ENCODE measurements at places on chromosomes 3 and 15.

DNA sequence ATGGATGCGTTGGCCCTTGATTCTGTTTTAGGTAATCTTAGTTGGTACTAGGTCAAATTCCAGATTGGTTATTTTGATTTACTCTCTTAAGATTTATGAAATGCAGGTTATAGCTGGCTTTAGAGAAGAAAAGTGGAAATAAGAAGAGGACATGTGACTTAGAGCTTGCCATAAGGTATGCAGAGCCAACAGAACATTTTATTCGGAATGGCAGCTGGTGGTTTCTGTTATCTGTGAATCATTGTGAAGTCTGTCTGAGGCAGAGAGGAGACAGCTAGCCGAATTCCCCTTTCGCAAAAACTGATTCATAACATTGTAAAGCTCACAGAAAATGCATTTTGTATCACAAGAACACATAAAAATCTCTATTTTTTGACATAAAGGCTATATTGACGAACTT lies 82.1 kb downstream of the FILIP1L start:
- no peak for DNase-seq

DNA sequence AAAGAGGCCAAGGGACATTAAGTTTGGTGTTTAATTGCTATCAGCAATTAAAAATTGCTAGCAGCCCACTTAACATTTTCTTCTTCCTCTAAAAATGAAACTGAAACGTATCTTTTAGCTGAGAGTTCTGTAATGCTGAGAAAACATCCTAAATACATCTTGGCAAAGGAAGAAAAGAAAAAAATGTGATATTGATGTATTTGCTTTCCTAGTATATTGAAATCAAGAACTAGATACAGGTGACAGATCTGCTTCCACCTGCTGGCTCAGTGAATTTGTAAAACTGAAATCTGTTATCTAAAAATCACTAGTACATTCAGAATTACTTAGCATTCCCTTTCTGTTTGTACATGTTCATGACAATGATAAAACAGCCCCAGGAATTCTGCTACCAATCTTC lies 283.2 kb downstream of the ZBTB20 start:
- DNase-seq = no peak

DNA sequence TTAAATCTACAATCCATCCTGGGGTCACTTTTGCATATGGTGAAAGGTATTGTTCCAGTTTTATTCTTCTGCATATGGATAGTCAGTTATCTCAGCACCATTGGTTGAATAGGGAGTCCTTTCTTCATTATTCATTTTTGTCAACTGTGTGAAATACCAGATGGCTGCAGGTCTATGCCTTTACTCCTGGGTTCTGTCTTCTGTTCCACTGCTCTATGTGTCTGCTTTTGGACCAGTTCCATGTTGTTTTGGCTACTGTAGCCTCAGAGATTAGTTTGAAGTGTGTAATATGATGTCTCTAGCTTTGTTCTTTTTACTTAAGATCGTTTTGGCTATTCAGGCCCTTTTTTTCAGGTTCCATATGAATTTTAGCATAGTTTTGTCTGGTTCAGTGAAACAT lies 795.8 kb downstream of the OTOL1 start:
- no peak for DNase-seq

DNA sequence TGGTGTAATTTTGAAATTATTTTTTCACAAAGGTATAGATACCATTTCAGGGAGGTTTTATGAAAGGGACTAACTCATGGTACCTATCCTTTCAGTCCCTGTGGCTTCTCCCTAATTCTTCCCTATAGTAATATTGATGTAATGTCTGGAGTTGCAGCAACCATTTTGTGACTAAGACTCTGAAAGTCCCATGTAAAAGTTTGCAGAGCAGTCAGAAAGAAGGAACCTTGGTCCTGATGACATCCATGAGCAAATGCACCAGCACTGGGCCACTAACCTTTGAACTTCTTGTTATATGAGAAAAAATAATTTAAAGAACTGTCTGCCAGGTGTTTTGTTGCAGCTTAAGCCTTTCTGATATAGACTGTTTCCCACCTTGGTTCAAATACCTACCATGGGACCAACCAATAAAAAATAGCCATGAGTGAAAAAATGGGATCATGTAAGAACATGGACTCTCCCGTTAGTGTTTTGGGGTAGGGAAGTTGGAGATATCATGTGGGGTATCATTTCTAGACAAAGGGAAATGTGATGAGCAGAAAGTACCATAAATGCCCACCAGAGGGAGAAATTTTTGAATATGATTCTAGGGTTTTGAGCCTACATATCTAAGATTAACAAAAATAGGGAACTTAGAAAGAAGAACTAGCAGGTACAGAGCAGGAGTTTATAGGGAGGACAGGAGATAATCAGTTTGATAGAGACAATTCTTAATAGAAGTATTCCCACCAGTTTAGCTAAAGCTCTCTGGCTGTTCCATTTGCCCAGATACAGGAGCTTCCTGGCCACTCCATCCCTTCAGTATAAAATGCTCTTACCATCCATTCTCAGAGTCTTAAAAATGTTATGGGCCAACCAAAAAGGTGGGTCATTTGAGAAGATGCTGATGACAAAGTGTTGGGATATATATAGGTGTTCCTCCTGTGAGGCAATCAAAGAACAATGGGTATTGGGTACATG lies 3.4 kb upstream of the CPOX start:
- no peak for DNase-seq

- DNase-seq = no peak
Observed at GRCh38 chr3:176106380-176106779, 1090.9 kb downstream of the TBL1XR1 start.
